ENCODE measurements at places on chromosomes 11 and 22.

- DNase-seq: no peak
Observed at GRCh38 chr22:20114506-20115475, 1.1 kb upstream of the RANBP1 start.

- DNase-seq: no peak
Observed at GRCh38 chr11:514606-515005, 7.6 kb upstream of the RNH1 start.

DNA sequence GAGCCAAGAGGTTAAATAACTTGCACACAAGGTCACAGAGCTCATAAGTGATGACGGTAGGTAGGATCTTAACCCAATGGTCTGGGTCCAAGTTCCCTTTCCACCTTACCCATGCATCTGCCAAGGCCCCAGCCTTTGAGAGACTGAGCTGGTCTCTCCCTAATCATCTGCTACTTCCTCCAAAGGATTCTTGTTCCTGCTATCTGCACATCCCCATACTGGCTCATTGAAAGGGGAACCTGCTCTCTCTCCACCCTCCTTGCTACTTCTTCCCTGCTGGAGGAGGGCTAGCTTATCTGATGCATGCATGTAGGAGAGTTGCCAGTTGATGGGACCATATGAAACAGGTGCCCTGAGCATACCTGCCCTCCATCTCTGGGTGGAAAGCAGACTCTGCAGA lies 47.7 kb downstream of the COMMD9 start:
- no peak for DNase-seq

DNA sequence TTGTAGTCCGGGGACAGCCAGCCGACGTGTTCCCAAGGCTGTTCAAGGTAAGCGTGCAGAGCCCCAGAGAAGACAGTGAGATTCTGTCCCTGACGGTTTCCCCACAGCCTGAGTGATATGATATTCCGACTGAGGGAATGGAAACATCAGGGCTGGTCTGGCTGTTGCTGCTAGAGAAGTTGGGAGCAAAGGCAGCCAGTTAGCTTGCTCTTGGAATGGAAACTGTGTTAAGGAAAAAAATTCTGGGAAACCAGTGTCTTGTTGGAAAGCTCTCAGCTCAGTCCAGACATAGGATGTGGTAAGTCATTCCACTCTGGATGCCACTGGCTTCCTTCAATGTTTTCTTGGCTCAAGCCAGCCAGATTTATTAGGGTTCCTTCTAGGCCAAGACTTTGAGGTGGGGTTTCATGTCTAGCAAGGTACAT lies 8.8 kb downstream of the CRY2 start:
- DNase-seq: no peak

DNA sequence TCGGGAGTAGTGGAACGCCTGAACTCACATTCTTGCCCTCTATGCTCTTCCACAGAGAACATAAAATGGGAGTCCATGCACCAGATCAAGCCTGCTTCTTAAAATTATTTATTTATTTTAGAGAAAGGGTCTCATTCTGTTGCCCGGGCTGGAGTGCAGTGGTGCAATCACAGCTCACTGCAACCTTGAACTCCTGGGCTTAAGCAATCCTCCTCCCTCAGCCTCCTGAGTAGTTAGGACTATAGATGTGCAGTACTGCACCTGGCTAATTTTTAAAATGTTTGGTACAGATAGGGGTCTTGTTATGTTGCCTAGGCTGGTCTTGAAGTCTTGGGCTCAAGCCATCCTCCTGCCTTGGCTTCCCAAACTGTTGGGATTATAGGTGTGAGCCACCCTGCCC lies 13.0 kb downstream of the SLC6A5 start:
- DNase-seq: no peak

- DNase-seq: no peak
Observed at GRCh38 chr22:21941921-21942320, 10.7 kb downstream of the PPM1F start.

DNA sequence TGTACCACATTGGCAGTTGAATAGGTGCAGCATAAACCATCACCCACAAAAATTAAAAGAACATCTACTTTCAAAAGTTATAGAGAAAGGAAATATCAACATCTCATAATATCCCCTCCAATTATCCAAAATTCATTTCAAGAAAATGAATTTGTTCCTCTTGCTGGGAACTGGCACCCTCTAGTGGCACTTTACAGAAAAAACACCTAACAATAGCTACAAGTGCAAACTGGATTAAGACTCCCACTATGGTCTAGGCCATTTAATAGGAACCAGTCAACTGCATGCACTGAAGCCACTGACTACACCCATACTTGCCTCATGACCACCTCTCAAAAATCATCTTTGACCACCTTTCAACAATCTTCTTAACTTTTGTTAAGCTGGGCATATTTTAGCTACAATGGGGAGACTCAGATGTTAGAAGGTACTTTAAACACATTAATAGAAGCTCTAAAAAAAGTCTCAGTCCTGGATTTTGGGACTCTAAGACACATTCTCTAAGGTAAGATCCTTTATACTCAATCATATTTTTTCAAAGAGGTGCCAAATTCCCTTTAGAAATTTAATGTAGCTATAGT lies 17.3 kb downstream of the TRAF6 start:
- peak; percentile 72 for DNase-seq

- no peak for DNase-seq
Observed at GRCh38 chr11:79237703-79238102, 203.1 kb downstream of the TENM4 start.

GRCh38 chr22:23386822-23387580 lies 193.1 kb downstream of the IGLL1 start:
- DNase-seq: no peak

- DNase-seq: no peak
Observed at GRCh38 chr11:11580841-11581411, 40.9 kb downstream of the GALNT18 start.

- no peak for DNase-seq
Observed at GRCh38 chr11:19326499-19326898, 85.8 kb upstream of the E2F8 start.

DNA sequence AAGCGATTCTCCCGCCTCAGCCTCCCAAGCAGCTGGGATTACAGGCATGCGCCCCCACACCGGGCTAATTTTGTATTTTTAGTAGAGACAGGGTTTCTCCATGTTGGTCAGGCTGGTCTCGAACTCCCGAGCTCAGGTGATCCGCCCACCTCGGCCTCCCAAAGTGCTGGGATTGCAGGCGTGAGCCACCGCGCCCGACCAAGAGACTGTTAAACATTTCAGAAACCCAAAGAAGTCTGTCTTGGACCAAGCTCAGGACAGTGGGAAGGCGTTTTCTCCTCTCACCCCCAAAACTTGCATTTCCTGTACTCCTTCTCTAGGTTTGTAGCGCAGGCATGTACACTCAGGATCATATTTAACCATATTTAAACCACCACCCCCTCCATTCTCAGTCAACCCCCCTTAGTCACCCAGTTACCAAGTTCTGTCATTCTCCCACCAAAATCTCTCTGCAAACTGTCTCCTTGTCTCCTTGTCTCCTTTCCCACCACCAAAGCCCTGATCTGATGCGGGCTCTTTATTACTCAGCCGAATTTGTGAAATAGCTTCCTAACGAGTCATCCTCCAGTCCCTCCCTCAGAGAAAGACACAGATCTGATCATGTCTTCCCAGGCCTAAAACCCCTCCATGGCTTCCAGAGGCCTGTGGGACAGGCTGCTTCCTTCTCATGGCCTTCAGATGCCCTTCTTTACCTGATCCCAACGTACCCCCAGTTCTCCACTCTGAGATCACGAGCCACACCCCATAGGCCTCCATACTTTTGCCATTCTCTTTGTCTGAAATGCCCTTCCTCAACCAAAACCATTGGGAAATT lies 29.0 kb upstream of the CREB3L1 start:
- peak; percentile 38 for DNase-seq

DNA sequence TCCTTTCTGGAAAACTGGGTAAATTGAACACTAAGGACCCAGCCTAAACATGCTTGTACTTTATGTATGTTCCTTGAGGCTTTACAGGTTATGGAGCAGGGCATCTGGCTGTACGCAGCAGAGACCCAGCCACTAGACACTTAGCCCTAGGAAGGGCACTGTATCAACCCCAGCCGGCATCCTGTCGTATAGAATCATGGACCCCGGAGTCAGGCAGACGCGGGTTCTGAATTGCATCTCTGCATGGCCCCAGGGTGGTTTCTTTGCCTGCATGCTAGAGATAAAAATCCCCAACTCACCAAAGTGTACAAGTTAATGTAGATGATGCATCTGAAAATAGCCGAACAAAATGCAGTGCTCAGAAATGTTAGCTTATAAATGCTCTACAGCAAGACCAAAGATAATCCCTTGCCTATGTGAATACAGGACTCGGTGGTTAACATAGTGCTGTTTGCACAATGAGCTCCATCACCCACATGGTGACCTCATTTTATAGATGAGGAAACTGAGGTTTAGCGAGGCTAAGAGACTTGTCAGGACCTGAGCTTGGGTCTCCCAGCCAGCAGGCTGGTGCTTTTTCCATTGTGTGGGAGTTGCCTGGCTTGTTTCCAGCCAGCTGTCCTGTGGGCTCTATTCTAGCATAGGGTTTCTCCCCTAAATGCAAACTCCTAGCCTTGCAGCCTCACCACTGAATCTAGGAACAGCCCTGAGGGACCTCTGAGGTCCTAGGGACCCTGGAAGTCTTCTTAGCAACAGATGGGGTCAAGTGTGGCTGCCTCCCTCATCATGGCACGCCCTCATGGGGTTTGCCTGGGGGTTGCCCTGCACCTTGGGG lies 7.3 kb downstream of the CD6 start:
- DNase-seq: no peak

GRCh38 chr11:78350646-78351165 lies 66.9 kb downstream of the GAB2 start:
- no peak for DNase-seq
